Tibial nerve (tissue), 4 donors: ENCODE measurements at places on chromosomes 6 and 20. TPM values are rescaled to one million over a fixed set of nuclear protein-coding genes. Genes with fewer than 3 reads are reported as not detected.

Gene TREML2
- not detected for total RNA-seq

Gene FAM209B
- not detected for total RNA-seq

DNA sequence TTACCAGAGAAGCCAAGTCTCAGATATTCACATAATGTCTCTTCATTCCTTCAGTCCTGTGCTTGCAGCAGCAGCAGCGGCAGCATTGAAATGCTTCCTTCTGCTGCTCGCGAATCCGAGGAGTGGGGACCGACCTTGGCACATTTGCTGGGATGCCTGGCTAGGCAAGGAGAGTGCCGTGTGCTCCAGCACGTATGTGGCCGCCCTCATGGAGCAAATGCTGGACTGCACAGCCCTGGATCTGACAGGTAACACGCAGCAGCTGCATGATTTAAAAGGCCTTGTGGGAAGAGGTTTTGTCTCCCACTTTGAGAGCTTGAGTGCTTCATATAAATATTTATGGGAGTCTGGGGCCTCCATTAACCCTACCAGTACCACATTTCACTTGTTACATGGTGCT lies 9.9 kb downstream of the MAFB start:
- DNase-seq = no peak

DNA sequence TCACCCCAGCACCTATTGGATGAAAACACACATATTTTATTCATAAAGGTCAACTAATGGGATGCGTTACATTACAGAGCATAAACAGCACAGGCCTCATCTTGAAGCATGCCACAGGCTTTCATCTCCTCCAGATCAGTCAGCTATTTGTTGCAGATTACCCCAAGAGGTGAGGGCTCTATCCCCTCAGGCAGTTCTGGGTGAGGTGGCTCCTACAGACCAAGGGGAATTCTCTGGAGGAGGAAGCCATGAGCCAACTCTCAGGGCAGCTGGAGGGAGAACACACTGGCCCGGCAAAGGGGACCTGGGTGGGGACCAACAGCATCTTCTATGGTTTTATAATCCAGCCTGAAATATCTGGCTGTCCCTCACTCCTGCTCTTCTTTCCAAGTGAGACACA lies 126.4 kb upstream of the BTBD3 start:
- no peak for DNase-seq

- no peak for DNase-seq
These were observed 76.6 kb upstream of the HSF2 start for GRCh38 chr6:122322824-122323223.

- DNase-seq = no peak
These were observed 379.2 kb upstream of the SLC35B3 start for GRCh38 chr6:8814440-8815000.

- no peak for DNase-seq
These were observed 41.7 kb upstream of the PIM1 start for GRCh38 chr6:37127961-37128862.
